ENCODE measurements at places on chromosomes 6 and 20.

DNA sequence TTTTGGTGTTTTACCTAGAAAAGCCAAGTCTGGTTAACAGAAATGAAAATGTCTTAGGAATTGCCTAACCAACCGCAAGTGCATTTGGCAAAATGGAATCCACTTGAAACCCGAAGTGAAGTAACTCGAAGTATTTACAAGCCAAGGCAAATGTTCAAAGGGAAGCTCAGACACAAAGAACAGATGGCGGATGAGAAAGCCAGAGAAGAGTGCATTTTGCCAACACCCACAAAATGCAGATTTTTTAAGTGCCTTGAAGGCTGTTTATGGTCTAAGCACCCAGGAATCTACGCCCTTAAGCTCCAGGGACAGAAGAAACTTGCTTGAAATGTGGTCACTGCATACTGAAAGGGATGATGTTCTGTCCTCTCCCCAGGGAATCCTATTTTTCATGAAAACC lies 70.0 kb upstream of the TBXT start:
- no peak for DNase-seq

- DNase-seq = no peak
These were observed 154.8 kb downstream of the UBE3D start for GRCh38 chr6:82910820-82911219.

GRCh38 chr20:50728981-50729874 lies 2.2 kb upstream of the PARD6B start:
- no peak for DNase-seq

GRCh38 chr6:117504478-117505144 lies 22.1 kb downstream of the DCBLD1 start:
- DNase-seq = no peak

- DNase-seq = no peak
These were observed 31.8 kb downstream of the ZDHHC14 start for GRCh38 chr6:157412791-157413190.

DNA sequence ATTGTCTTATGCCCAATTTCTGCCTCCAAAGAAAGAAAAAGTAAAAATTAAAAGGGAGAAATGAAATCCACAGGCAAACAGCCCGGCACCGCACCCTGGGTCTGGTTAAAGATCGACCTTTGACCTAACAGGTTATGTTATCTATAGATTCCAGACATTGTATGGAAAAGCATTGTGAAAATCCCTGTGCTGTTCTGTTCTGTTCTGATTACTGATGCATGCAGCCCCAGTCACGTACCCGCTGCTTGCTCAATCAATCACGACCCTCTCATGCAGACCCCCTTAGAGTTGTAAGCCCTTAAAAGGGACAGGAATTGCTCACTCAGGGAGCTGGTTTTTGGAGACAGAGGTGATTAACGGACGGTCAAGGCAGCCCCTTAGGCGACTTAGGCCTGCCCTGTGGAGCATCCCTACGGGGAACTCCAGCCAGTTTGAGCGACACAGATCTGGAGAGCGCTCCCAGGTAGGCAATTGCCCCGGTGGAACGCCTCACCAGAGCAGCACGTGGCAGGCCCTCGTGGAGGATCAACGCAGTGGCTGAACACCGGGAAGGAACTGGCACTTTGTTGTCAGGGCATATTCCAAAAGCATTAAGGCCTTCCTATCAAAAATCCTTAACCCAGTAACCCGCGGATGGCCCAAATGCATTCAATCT lies 12.0 kb upstream of the HFE start:
- DNase-seq = no peak

GRCh38 chr6:15132854-15133670 lies 112.8 kb upstream of the JARID2 start:
- peak; percentile 30 for DNase-seq

GRCh38 chr6:129498541-129498940 lies 211.4 kb downstream of the ARHGAP18 start:
- DNase-seq = no peak

DNA sequence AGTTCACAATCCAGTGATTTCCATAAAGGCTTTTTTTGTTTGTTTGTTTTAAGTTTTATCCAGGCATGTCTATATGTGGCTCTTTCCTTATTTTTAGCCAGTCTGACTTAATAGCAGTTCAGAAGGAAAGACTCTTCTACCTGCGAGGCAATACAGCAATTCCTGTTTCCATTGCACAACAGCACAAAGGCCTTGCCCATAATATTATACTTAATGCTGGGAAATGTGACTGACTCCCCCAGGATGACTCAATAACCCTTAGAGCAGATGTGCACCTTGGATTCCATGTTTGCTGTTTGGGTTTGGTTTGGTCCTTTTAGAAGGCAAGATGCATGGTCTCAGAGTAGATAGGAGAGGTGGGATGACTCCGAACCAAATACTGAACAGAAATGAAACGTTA lies 184.1 kb downstream of the MTFR2 start:
- DNase-seq = no peak

DNA sequence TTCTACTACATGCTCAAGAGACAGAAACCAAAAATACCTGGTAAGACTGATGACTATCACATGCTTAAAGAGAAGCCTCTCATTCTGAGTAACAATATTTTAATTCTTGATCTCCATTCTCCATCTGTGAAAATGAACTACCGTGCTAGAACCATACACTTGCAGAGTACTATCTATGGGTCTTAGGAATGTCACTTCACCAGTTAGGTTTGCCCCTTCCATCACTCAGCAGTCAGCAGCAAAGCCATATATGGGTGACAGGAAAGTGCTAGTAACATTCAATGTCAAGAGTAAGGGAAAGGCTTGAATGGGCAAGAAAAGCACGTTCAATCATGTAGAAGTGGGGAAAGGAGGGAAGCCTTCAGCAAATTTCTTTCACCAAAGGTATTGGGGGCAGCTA lies 2.3 kb downstream of the DNAAF9 start:
- DNase-seq = no peak

DNA sequence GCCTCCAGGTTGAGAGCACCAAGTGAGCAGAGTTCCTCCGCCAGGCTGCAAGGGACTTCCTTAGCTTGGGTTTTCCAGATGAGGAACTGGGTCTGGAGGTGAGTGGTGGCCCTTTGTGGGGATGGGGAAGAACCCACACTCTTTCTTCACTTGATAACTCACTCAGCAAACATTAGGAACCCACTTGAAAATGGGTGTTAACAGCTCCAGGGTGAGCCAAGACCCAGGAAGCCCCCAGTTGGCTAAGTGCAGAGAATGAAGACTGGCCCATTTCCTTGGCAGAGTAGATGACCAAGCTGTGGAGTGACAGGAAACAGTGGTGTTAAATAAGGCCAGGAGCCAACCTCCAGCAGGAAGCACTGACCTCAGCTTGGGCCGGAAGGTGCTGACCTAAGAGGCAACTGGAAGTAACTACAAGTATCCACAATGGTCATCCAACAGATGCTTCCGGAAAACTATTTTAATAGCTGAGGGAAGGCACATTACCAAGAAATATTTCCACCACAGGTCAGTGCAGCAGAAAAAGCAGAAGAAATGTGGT lies 22.7 kb downstream of the MRPL14 start:
- no peak for DNase-seq

- no peak for DNase-seq
These were observed 49.6 kb upstream of the PHIP start for GRCh38 chr6:79127660-79128059.

DNA sequence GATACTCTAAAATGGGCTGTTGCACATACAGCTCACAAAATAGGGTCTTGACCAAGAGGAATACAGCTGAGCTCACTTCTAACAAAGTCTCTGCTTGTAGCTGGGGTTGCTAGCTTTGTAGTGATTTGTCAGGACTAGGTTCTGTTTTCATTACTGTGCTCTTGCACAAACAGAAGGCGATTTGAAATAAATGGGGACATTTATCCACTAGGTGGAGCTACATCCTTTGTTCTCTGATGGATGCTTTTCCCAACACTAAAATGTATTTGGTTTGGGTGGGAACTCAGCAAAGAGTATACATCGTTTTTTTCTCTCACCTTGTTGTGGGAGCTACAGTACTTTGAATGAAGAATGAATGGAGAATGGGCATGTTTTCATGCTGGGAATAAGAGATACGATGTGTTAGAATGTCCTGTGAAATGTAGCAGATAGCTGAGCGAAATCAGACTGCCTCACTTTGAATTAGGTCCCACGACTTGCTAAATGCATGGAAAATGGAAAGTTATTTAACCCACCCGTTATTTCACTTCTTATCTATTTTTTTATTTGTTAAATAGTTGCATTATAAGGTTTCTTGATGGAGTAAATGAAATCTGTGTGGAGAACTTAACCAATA lies 494.7 kb upstream of the MAP3K7 start:
- peak; percentile 33 for DNase-seq

DNA sequence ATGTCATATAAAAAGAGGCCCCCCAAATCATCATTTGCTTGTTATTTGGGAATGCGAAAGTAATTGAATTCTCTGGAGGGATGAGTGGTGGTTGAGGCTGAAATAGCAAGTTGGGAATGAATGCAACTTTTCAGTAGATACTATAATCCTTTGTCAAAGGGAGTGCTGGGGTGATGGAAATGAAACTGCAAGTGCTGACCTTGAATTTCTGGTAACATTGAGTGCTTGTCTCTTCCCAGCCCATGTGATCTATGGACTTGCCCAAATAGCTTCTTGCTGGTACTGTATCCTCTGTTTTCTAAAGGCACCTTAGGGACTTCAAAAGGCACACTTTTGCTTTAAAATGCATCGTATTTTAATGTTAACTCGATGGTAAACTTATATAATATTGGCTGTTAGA lies 14.8 kb downstream of the PAQR8 start:
- DNase-seq = no peak

DNA sequence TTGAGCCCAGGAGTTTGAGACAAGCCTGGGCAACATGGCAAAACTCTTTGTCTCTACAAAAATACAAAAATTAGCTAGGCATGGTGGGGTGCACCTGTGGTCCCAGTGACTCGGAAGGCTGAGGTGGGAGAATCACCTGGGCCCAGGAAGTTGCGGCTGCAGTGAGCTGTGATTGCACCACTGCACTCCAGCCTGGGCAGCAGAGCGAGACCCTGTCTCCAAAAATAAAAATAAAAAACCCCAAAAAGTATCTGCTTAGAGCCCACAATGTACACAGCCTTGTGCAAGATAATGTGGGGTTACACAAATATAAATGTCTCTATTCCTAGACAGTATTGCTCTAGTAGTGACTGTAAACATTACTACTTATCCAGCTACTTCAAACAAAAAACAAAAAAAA lies 5.9 kb downstream of the ESF1 start:
- DNase-seq = no peak

- DNase-seq = no peak
These were observed 66.9 kb downstream of the EFCAB8 start for GRCh38 chr20:32925481-32926196.

GRCh38 chr20:22473293-22473692 lies 111.1 kb downstream of the FOXA2 start:
- no peak for DNase-seq

GRCh38 chr20:25276533-25277050 lies 28.7 kb downstream of the PYGB start:
- DNase-seq = no peak

DNA sequence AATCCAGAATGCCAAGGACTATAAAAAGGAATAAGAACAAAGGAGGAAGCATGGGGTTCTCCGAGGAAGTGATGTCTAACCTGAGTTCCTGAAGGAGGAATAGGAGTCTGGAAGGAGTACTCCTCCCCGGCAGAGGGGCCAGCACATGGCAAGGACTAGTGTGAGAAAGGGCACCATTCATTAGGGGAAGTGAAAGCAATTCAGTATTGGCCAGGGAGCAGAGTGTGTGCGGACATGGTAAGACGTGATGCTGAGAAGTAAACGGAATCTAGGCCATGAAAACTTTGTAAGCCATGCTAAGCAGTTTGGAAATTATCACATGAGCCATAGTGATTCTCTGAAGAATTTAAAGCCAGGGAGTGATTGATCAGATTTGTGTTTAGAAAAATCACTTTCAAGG lies 218.9 kb upstream of the PRDM1 start:
- DNase-seq = no peak

DNA sequence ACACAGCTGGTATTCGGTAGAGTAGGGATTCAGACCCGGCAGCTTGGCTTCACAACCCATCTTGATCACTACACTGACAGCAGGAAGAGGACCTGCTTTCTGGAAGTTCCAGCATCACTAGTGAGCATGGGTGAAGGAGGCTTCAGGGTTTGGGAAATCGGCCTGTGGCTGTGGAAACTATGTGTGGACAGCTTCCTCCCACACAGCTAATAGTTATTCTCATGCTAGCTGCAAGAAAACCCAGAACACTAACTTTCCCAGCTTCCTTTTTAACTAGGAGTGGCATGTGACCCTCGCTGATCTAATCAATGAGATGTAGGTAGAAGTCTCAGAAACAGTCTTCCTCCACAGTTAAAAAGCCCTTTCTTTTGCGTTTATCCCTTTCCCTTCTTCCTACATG lies 36.3 kb upstream of the SIRPA start:
- no peak for DNase-seq

GRCh38 chr6:147298461-147298860 lies 94.2 kb downstream of the STXBP5 start:
- DNase-seq = no peak

- no peak for DNase-seq
These were observed 24.8 kb downstream of the COL20A1 start for GRCh38 chr20:63317601-63318291.

- DNase-seq = no peak
These were observed 43.3 kb upstream of the CTAGE9 start for GRCh38 chr6:131754088-131754487.

- DNase-seq = no peak
These were observed 50.7 kb upstream of the INSM1 start for GRCh38 chr20:20317195-20317594.

DNA sequence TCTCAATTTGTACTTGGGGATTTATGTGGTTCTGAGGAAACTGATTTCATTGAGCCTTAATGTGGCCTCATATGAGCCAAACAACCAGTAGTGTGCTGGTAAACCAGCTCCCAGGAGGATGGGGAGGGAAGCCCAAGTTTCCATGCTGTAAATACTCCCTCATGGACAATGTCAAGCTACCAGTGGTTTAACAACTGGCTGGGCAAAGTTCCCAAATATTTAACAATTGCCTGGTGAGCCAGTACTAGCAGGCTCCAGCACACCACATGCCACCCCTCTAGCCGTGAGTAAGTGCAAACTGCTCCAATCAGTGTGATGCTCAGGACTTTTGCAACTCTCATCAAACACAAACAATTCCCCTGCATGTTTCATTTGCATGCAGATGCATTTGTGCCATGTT lies 19.2 kb upstream of the CDKN1A start:
- no peak for DNase-seq

DNA sequence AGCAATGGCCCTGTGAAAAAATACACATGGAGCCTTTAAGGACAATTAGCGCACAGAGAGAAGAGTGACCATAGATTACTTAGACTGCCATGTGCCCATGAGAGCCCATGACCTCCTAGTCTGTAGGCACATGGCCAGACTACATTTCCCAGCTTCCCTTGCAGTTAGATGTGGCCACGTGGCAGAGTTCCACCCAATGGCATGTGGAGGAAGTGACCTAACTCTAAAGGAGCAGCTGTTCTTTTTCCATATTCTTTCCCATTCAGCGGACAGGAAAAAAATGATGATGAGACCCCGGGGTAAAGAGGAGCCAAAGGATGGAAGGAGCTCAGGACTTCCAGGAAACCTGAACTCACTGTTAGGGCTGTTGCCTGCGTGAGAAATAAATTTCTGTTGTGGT lies 116.6 kb downstream of the CBLN4 start:
- DNase-seq = no peak

GRCh38 chr20:56730996-56731395 lies 101.9 kb downstream of the TFAP2C start:
- DNase-seq = no peak

- DNase-seq = no peak
These were observed 67.3 kb downstream of the PREX1 start for GRCh38 chr20:48760403-48760983.
